ENCODE measurements at places on chromosomes 1 and 21.

DNA sequence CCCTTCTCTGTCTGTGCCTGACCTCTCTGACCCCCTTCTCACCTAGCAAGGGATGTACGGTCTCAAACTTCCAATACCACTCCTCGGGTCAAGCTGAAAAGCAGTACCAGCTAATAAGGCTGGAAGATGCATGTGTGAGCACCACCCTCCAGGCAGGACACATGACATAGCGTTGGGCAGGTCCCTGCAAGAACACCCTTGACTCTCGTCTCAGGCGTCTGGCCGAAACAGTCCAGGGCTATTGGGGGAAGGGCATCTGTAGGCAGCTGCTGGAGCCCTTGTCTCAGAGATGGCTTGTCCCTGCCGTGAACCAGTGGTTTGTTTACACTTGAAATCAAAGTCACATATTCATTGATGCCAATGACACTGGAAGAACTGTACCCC is 56.5 kb downstream of the CD46 start:
- DNase-seq, result no peak

- no peak for DNase-seq
Observed at GRCh38 chr1:207578796-207579435, 66.0 kb upstream of the CR1L start.

DNA sequence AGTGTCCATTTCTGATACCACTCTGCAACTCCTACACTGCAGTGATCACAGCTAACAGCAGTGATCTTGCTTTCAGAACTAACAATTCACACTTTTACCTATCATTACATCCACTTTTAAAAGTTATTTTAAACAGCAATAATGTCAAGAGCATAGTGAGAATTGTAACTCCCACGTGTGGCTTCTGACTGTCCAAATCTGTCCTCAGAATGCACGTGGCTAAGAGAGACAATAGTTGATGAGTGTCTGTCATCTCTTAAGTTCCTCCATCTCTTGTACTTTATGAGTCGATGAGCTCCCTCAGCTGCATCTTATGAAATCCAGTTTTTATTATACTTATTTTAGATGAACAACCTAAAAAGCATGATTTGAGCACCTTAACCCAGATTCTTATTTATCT is 16.5 kb upstream of the CFHR5 start:
- DNase-seq, result no peak

DNA sequence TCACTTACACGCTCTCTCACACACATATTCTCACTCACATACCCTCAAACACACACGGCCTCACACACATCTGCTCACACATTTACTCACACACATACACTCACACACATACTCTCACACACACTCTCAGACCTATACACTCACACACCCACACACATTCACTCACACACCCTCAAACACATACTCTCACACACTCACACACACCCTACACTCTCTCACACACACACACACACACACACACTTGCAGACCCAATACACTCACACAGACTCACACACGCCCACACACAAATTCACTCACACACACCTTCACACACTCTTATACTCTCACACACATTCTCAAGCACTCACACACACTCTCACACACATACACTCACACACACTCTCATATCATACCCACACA is 155.5 kb upstream of the BACE2 start:
- DNase-seq, result no peak

All from hypothalamus (tissue), 51 donors.